ENCODE measurements at places on chromosomes 2 and 18. TPM values are rescaled to one million over a fixed set of nuclear protein-coding genes. Genes with fewer than 3 reads are reported as not detected.

The CCBE1 gene
- total RNA-seq, result 4.3 TPM

GRCh38 chr2:236593956-236594355 is 24.3 kb downstream of the ACKR3 start:
- H3K4me3 ChIP-seq, result no peak overlapping the region
- no peak for DNase-seq
- H3K4me1 ChIP-seq, result no peaks in the 10 kb centered on the region
- no peaks in the 10 kb centered on the region for H3K36me3 ChIP-seq

GRCh38 chr2:120474486-120474885 is 128.6 kb downstream of the INHBB start:
- H3K27ac ChIP-seq, result peak overlapping the region; percentile 97
- no peaks in the 10 kb centered on the region for H3K4me1 ChIP-seq
- DNase-seq, result no peak
- H3K27me3 ChIP-seq, result no peaks in the 10 kb centered on the region
- H3K4me3 ChIP-seq, result no peak overlapping the region

GRCh38 chr2:653645-654425 is 23.4 kb downstream of the TMEM18 start:
- no peak overlapping the region for H3K27ac ChIP-seq
- H3K27me3 ChIP-seq, result no peaks in the 10 kb centered on the region
- no peaks in the 10 kb centered on the region for H3K4me1 ChIP-seq
- no peak for DNase-seq
- H3K4me3 ChIP-seq, result no peak overlapping the region
- no peaks in the 10 kb centered on the region for H3K36me3 ChIP-seq

- H3K27me3 ChIP-seq, result no peaks in the 10 kb centered on the region
- H3K4me3 ChIP-seq, result no peak overlapping the region
- no peak for DNase-seq
- H3K27ac ChIP-seq, result no peak overlapping the region
- no peaks in the 10 kb centered on the region for H3K4me1 ChIP-seq
These were observed 587.3 kb upstream of the GCFC2 start for GRCh38 chr2:76298041-76298440.

GRCh38 chr2:217440000-217440399 is 562.8 kb downstream of the TNS1 start:
- no peaks in the 10 kb centered on the region for H3K4me1 ChIP-seq
- no peak for DNase-seq
- H3K27ac ChIP-seq, result no peak overlapping the region
- no peaks in the 10 kb centered on the region for H3K36me3 ChIP-seq

DNA sequence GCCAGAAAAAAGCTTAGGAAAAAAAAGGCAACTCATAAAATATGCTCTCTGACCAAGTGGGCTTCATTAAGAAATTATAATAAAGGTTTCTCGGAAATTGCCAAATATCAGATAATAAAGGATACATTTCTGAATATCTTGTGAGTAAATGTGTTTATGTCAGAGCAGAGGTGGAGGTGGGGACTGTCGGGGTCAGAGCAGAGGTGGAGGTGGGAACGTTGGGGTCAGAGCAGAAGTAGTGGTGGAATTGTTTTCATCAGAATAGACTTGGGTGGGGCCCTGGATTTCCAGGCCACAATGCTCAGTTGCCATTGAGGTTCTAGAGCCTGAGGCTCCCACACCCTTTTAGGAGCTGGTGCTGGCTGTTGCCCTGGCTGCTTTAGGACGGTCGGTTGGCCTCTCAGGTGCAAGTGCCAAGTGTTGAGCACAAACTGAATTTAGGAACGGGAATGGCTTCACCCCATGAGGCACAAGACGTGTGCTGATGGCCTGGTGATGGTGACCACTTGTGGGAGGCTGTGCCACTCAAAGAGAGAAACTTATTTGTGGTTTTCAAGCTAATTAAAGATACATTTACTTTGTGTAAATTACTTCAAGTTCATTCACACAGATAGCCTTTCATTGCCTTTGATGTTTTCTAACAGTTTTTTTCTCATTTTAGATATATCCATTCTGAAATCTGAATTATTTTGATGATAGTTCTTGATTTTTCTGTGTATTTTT is 131.5 kb downstream of the ATP9B start:
- H3K4me1 ChIP-seq, result no peaks in the 10 kb centered on the region
- no peak overlapping the region for H3K4me3 ChIP-seq
- DNase-seq, result peak; percentile 34
- H3K27ac ChIP-seq, result no peak overlapping the region
- no peaks in the 10 kb centered on the region for H3K27me3 ChIP-seq

GRCh38 chr2:83528767-83529166 is 930.3 kb downstream of the SUCLG1 start:
- H3K4me1 ChIP-seq, result no peaks in the 10 kb centered on the region
- no peak overlapping the region for H3K4me3 ChIP-seq
- H3K36me3 ChIP-seq, result no peaks in the 10 kb centered on the region
- no peak overlapping the region for H3K27ac ChIP-seq
- no peak for DNase-seq

DNA sequence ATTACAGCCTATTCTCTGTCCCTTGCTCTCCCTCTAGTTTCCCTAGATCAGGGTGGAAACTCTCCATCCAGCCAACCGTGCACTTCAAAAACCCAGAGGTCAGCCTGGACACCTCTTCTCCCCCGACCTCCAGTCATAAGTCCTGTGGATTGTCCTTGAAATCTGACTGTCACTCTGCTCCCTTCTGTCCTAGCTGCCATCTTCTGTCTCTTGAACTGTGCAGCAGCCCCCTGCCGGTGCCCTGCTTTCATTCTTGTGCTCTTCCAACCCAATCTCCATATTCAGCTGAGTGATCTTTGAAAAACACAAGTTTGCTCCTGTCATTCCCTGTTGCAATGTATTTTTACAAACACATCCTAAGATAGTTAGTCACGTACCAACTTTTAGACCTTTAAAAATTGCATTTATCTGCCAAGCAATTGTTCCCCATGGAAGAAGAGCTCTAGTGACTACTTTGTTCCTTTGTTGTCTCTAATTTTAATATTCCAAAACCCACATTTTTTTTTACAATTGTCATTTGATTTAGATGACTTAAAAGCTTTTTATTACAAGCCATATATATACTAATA is 254.3 kb downstream of the CAMKMT start:
- no peaks in the 10 kb centered on the region for H3K27me3 ChIP-seq
- no peak overlapping the region for H3K4me3 ChIP-seq
- H3K4me1 ChIP-seq, result no peaks in the 10 kb centered on the region
- H3K27ac ChIP-seq, result no peak overlapping the region

DNA sequence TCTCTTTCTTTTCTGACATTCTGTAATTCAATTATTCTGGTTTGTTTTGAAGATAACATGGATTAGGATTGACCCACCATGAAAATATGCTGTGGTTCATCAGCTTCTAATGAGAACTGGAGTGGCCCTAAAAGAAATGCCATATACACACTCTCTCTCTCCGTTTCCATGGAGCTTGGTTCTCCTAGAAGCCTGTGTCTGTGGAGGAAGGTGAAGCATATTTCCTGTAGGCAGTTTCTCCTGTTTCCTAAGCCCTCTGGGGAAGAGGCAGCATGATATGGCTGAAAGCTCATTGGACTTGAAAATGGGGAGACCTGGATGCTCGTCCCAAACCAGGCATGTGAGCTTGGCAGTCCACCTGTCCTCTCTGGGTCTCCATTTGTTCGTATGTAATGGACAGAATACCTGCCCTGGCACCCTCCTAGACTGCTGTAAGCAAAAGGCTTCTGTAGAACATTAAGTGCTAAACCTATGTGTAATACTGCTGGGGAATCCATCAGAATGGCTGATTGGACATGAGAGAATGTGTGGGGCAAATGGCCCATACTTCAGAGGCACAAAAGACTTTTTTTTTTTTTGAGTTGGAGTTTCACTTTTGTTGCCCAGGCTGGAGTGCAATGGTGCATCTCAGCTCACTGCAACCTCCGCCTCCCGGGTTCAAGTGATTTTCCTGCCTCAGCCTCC is 75.3 kb upstream of the PPP1CB start:
- no peaks in the 10 kb centered on the region for H3K27me3 ChIP-seq
- H3K27ac ChIP-seq, result no peak overlapping the region
- no peak overlapping the region for H3K4me3 ChIP-seq
- H3K4me1 ChIP-seq, result no peaks in the 10 kb centered on the region
- no peak for DNase-seq

The SS18 gene
- 26.9 TPM for total RNA-seq

DNA sequence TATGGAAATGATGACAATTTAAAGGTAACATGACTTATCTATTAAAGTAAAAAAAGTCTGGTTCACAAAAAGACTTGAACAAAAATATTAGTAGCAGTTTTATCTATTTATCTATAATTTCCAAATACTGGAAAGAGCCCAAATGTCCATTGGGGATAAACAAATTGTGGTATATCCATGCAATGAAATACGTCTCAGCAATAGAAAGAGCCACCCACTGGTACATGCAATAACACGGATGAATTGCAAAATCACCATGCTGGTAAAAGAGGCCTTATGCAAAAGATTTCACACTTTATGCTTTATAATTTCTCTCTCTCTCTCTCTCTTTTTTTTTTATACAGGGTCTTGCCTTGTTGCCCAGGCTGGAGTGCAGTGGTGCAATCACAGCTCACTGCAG is 91.4 kb upstream of the ASAP2 start:
- no peaks in the 10 kb centered on the region for H3K36me3 ChIP-seq
- H3K27me3 ChIP-seq, result no peaks in the 10 kb centered on the region
- H3K27ac ChIP-seq, result no peak overlapping the region
- no peak for DNase-seq
- H3K4me3 ChIP-seq, result no peak overlapping the region
